ENCODE measurements at places on chromosomes 6 and 20.

DNA sequence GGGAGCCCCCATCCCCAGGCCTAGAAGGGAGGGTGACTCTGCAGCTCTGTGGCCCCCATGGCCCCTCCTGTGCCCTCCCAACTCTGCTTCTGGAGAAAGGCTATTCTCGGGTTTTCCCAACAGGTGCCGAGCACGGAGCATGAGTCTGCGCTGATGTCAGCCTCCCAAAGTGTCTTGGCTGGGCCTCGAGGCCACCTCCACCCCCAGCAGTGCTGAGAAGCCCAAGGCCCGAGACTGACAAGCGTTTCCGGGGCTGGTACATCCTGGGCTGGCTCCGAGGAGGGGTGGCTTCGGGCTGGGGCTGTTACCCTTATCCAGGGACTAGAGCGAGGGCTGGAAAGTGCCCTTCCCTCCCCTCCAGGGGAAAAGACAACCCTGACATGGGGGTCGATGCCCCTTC, 60.2 kb upstream of the GATA5 start:
- DNase-seq, result no peak

GRCh38 chr20:56442389-56443365, 25.8 kb upstream of the RTF2 start:
- DNase-seq, result no peak

- no peak for DNase-seq
These were observed 11.0 kb upstream of the SLC35B3 start for GRCh38 chr6:8446391-8446790.

- DNase-seq, result no peak
These were observed 19.3 kb downstream of the SULF2 start for GRCh38 chr20:47765691-47766594.

GRCh38 chr20:41248368-41249024, 69.0 kb downstream of the ZHX3 start:
- peak; percentile 90 for DNase-seq

DNA sequence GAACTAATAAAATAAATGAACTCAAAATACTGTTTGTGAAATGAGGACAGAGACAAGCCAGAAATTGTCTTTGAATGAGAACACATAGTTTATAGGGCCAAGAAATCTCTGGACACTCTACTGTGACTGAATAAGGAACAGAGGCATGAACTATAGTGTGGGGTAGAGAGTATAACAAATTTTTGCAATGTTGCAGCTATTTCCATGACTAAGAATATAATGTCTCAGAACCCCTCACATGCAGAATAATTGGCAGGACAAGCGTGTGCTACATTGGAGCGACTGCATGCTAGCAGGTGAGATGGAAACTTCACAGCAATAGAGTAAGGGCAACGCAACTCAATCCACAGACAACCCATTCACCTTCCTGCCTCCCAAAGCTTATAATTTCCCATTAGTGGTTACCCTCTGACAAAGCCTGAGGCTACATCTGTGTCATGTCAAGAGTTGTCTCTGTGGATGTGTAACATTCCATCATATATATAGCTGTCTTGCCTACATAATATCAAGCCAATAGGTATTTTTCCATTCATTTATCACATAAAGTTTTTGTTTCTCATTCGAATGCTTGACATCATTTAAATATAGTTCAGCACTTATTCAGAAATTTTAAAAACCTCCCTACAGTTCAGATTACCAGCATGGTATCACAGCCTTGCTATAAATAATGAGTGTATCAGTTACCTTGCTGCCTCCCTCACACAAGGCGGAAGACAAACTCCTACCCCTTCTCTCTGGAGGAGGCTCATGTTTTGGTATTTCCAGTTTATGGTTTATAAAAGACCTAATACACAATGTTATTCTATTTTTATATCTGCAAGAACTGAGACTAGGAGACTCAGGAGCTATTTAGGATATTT, 47.9 kb upstream of the ECHDC1 start:
- no peak for DNase-seq

DNA sequence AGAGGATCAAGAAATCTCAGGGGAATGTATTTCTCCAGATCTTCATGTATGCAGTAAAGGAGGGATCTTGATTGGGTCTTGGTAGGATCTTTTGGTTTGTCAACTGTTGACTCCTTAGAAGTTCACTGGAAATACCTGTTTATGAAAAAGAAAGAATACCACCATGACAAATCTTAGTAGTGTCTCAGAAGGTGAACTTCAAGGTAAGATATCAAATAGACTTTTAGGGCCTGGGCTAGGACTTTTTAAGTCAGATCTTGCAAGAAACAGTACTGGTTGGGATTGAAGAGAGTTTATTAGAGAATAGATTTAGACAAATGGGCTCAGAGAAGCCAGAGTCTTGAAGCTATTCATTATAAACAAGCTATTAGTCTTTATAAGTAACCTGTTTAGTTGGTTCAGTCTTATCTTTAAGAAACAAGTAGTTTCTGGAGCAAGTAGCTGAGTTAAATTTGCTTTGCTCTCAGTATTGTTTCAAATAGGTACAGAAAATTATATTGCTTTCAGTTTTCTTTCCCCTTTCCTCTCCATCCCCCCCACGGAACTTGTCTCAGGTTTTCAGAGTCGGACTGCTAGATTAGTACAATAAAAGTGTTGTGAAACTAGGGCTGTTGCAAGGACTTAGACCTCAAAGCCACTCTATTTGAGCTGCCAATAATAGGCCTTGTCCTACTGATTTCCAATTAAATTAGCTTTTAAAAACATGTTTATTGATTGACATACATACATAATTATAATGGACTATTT, 529.1 kb upstream of the CITED2 start:
- no peak for DNase-seq

DNA sequence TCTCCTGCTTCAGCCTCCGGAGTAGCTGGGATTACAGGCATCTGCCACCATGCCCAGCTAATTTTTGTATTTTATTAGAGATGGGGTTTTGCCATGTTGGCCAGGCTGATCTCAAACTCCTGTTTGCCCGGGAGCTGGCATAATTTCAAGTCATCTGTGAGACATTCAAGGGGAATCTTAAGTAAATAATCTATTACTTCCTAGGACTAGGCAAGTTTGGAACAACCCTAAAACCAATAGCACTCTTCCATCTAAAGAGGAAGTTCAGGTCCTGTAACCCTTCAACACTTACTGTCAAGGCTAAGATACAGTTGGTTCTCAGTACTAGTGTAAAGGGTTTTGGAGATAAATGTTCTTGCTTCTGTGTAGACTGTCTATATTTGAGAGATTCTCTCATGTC, 267.8 kb upstream of the IRAK1BP1 start:
- DNase-seq, result no peak

DNA sequence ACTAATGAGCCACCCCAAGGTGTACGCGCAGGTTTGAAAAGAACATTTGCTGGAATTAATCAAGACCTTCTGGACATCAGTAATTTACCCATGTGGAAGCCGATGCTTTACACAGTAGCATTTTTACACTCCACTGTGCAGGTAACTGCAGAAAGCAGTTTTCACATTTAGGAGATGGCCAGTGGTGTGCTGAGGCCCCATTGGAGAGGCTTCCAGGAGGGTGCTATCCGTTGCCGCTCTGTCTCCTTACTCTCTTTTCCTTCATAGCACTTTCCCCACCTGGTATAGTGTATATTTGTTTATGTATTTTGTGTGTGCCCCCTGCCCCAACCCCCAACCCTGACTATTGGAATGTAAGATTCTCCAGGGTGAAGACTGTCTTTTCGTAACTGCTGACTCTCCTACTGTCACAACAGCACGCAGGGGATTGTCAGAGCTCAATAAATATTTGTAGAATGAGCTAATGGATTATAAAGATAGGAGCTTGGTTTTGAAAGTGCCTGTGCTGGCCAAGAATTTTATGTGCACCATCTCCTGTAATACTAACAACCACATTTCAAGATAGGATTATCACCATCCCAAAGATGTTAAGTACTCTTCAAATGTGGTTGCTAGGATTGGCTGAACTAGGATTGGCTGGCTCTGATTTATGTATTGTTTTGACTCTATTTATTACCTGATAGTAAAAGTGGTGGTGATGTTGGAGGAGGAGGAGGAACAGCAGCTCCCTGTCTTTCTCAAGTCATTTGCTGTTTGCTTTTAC, 74.0 kb upstream of the GLP1R start:
- DNase-seq, result no peak

DNA sequence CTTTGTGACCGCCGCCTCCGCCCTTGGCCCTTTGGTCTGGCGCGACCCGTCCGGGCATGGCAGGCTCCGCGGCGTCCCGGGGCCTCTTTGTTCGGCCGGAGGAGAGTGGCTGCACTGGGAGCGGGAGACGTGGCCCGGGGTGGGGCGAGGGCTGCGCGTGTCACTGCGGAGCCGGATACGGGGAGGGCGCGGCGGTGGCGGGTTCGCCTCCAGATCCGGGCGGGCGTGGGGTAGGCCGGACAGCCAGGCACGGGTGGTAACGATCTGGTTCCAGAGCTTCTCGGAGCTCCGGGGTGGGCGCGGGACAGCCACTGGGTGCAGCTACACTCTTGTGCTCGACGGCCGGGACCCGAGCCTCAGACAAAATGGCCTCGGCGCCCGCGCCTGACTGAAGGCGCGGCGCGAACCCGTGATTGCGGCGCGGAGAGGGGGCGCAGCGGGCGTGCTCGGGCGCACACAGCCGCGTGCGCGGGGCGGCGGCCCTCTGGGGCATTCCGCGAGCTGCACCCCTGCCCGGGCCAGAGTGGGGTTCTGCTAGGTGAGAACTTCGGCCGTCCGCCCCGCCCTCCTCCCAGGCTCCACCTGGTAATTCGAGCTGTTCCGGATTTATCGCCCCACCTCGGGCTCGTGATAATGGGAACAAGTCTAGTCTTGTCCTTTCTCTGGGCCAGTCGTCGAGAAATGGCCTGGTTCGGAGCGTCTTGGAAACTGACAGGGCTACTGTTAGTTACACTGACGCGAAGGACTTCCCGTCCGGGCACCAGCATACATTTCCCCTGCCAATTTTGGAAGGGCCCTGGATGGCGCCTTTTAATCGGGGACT, 1.0 kb downstream of the LOC128125822 start:
- DNase-seq, result peak; percentile 72

GRCh38 chr6:13012296-13012695, 295.7 kb downstream of the PHACTR1 start:
- DNase-seq, result no peak

DNA sequence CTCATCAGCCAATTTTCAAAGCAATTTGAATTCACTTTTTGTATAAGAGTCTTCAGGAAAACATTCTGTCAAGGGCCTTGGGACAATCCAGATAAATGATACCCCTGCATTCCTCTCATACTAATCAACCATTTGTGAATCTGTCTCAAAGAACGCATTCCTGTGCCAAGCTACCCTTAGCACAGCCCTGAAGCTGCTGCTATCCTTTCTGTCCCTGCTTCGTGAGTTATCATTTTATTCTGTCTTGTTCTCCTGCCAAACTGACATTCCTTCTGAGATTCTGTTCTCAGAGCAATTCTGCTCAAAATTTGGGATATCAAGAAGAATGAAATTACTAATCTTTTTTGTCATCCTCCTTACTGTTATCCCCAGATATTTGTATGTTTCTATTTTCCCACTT, 213.9 kb upstream of the STXBP5 start:
- peak; percentile 72 for DNase-seq

GRCh38 chr6:106097411-106098231, 11.5 kb downstream of the PRDM1 start:
- no peak for DNase-seq

DNA sequence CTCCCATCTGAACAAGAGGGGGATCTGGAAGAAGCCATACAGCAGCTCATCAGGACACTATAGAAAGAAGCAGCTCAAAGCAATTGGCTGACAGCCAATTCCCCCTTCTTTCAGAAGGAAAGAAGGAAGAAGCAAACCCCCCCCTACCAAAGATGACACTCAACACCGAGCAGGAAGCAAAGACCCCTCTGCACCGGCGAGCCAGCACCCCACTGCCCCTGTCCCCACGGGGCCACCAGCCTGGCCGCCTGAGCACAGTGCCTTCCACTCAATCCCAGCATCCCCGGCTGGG, 1.2 kb downstream of the REM1 start:
- no peak for DNase-seq

DNA sequence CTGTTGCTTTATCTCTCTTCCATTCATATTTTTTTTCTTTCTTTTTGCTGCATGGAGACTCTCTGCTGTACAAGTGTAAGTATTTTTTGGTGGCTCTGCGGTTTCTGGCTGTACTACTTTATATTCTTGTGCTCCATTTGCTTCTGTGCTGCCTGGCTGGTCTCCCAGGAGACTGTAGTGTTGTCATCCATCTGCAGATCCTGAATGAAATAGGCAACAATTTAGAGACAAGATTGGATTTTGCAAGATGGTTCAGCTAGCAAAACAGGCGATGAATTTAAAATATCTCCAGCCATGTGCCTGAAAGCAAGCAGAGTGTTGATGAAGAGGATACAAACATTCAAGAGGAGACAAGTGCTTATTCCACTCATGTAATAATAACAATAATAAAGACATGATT, 75.1 kb upstream of the SCGN start:
- peak; percentile 93 for DNase-seq

- DNase-seq, result no peak
These were observed 98.4 kb downstream of the ESR1 start for GRCh38 chr6:151905854-151906253.

- DNase-seq, result no peak
These were observed 122.0 kb downstream of the PLEKHG1 start for GRCh38 chr6:150721418-150722266.

- no peak for DNase-seq
These were observed 24.2 kb upstream of the MAS1 start for GRCh38 chr6:159866286-159867247.

DNA sequence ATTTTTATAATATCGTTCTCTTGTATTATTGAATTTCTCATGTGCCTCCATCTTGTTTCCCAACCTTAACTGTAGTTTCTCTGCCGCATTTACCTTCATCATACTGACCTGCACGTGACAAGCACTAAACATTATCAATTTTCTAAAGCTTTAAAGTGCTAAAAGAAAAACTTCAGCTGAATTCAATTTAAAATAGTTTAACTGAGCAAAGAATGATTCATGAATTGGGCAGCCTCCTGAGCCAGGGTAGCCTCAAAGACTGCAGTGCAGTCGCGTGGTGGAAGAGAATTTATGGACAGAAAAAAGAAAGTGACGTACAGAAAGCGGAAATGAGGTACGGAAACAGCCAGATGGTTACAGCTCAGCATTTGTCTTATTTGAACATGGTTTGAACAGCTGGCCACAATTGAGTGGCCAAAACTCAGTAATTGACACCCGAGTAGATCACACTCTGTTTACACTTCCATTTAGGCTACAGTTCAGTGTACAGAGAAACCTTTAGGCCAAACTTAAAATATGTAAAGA, 4.2 kb upstream of the ZDHHC14 start:
- DNase-seq, result no peak

DNA sequence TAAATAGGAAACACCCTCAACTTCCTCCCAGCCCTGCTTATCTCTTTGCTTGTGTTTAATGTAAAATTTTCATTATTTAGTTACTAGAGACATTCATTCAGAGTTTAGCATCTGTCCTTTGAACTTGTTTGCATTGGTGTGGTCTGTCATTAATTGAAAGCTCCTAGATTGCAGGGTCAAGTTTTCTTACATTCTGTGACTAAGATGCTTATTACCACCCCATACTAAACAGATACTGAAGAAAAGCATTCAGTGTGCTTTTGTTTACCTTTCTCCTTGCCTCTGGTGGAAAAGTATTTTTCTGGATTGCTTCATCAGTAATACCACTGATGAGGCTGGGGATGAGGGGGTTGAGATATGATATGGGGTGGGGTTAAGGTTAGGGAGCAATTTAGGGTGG, 199.0 kb downstream of the SAMD5 start:
- DNase-seq, result no peak

- no peak for DNase-seq
These were observed 65.8 kb upstream of the JAG1 start for GRCh38 chr20:10739566-10739965.

- DNase-seq, result peak; percentile 94
These were observed 22.4 kb downstream of the TMC2 start for GRCh38 chr20:2558581-2559278.
